ENCODE measurements at places on chromosomes 12 and 14.

- no peak for DNase-seq
These were observed 31.0 kb upstream of the BTG1 start for GRCh38 chr12:92176646-92177045.

- DNase-seq: no peak
These were observed 115.7 kb downstream of the RFLNA start for GRCh38 chr12:124410354-124411175.

DNA sequence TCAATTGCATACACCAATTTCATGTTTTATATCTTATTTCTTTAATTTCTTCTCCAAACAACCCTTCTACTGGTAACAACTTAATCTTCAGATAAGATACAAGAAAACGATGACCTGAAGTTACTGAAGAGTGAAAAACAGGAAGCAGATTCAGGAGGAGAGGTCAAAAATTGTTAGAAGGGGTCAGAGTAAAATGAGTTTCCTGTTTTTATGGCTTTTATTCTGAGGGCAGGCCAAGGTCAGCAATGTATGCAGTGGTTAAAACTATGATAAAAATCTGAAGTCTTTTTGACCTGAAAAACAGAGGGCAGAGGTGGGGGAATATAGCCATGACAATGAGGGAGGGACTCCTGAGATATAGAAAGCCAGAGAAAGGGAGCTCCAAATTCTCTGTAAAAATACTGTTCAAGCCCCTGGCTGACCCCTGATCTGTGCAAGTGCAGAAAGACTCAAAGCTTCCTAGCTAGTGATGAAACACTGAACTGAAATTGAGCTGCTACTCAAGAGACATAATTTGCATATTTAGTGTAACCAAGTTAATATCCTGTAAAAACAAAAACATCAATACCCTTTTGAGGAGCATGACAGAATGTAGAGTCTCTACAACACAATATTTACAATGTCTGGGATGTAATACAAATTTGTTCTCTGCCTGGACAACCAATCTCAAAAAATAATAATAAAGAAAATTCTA lies 514.3 kb upstream of the SEL1L start:
- DNase-seq: no peak

GRCh38 chr14:94864387-94865195 lies 94.7 kb upstream of the GSC start:
- DNase-seq: no peak

DNA sequence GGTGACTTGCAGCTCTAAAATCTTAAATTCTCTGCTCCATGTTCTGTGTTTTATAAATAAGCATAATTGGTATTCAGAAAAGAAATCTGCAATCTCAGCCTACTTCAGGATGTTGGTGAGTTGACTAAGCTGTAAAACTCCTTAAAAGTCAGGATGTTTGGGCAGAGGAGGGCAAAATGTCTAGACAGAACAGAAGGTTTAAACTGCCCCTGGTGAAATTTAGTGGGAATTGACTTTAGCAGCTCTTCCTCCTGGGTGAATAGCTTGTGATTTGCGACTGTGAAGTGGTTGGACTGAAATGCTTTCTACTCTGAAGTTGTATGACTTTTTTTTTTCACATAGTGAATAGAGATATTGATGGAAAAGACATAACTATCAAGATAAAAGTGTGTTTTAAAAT lies 85.8 kb downstream of the CAND1 start:
- no peak for DNase-seq

Data from stimulated activated CD8-positive, alpha-beta memory T cell treated with anti-CD3 and anti-CD28 coated beads, Interleukin-15, amount 100 ng/mL, for 24 hours (primary cell).